Germinal center (tissue), 1 donor: ENCODE measurements at places on chromosomes 6 and 20.
A peak's percentile ranks its signal among the peaks of the same experiment; 100 is the strongest.

- no peak for DNase-seq
These were observed 51.8 kb downstream of the CDH26 start for GRCh38 chr20:60009826-60010616.

GRCh38 chr6:169837529-169838250 lies 86.3 kb downstream of the ERMARD start:
- no peak for DNase-seq

- DNase-seq = no peak
These were observed 128.6 kb downstream of the RNF144B start for GRCh38 chr6:18515767-18516166.

- no peak for DNase-seq
These were observed 46.3 kb downstream of the CDYL start for GRCh38 chr6:4822476-4822875.

DNA sequence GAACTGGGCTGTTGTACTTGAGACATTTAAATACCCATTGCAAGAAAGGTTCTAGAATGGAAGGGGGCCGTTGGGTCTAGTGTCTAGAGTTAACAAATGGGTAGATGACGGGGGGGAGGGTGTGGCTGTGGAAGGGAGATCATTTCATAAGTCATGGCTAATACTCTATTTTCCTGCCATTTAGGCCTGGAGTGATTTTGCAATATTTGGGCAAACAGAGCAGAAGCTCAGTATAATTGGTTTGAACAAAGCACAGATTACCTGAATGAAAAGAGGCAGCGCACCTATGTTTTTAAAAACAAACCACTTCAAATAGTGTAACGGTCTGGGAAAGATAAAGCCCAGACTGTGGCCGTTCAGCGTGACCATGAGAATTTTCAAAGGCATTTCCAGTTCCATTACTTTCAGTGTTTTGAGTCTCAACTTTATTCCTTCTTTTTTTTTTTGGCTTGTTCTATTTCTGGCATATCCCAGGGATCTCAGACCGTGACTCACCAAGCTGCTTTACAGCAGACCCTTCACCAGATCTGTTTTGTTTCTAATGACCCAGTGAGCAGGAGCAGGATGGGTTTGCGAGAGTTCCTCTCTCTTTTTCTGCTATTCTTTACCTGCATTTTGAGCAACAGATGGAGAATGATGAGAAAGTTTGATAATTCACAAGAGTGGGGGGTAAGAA lies 73.7 kb downstream of the LYRM2 start:
- DNase-seq = no peak

DNA sequence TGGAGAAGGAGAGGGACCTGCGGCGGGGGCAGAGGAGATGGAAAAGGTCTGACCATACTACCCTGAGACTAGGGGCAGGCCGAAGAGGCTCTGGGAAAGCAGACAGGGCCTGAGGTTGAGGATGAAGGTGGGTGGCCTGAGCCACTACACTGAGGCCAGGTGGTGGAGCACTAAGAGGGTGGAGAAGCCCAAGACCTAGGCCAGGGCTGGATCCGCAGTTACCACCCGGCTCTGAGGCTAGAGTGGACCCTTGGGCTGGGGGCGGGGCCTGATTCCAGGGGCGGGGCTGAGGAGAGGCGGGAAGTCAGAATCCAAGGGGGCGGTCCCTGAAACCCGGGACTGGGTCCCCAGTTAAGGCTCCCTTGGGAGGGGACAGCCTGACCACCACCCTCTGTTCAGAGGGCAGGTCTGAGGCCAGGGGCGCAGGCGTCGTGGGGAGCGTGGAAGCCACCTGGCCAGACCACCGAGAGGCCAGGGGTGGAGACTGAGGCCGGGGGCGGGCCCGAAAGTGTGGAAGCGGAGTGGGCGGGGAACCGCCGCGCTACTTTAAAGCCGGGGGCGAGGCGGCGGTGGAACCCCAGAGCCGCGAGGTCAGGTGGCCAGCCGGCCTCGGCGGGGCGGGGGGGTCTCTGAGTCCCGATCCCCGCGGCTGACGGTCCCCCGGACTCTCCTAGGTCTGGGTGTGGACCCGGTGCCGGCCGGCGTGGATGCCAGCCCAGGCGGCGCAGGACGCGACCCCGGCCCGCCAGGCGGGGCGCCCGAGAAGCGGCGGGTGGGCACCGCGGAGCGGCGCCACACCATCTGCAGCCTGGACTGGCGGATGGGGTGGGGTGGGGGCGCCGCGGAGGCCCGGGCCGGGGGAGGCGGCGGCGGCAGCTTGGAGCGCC lies 8.3 kb downstream of the CCM2L start:
- peak; percentile 56 for DNase-seq

DNA sequence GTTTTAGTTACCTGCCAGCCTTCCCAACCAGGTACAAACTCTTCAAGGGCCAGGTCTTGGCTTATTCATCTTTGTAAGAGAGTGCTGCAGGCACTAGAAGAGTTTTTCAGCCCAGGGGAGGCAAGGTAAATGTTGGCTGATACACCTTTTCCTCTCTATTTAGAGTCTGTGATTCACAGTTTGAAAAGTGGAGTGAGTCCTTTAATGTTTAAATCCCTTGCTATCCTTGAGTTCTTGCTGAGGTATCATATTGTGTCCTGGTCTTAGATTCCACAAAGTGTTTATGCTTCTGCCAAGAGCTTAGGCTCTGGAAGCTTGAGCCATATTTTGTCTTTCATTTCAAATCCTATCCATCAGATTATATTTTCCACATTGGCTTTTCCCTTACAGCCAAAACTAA lies 52.8 kb upstream of the CITED2 start:
- DNase-seq = no peak

DNA sequence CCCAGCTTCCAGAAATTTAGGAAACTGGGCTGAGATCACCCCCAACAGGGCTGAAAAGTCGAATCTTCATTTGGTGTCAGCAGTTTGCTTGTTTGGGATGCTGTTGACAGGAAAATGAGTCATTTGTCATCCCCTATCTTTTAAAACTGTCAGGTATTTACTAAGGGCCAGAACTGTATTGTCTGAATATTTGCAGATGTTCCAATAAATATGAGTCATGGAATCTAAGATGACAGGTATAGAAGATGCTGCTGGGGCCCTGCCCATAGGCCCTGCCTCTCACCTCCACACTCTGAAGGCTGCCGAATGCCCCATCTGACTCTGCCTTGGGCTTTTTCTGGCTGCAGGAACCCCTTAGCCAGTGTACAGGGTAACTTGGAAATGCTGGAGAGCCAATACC lies 3.9 kb downstream of the ETV7 start:
- DNase-seq = no peak

DNA sequence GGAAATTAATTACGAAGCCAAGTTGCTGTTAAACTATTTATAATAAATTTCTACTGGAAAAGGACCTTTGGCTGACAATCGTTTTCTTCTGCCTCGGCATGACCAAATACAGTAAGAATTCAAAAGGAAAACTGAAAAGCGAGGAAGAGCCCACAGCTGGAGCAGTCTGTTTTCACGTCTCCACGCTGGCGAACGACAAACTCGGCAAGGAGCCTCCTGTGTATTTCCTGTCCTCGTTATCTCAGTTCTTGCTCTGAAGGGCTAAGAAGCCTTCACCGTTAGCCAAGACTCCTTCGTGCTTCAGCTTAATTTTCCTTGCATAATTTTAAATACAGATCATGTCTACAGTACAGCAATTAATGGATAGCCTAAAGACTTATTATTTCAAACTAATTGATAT lies 214.3 kb upstream of the PLCB4 start:
- DNase-seq = no peak

DNA sequence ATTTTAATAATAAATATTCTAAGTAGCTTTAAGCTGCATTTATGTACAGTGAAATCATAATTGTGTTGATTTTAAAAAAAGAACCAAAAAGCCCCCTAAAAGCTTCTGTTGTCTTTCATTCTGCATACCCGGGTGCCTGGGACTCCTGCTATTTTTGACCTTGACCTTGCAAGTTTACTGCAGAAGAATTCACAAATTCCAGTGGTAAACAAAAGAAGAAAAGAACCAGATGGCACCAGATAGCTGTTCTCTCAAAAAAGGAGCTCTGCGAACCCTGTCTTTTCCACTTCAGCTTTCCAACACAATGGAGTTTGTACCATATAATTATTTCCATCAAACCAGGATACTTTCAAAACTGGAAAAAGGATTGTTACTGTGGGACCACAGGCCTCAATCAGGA lies 363.3 kb downstream of the SMOC2 start:
- no peak for DNase-seq

DNA sequence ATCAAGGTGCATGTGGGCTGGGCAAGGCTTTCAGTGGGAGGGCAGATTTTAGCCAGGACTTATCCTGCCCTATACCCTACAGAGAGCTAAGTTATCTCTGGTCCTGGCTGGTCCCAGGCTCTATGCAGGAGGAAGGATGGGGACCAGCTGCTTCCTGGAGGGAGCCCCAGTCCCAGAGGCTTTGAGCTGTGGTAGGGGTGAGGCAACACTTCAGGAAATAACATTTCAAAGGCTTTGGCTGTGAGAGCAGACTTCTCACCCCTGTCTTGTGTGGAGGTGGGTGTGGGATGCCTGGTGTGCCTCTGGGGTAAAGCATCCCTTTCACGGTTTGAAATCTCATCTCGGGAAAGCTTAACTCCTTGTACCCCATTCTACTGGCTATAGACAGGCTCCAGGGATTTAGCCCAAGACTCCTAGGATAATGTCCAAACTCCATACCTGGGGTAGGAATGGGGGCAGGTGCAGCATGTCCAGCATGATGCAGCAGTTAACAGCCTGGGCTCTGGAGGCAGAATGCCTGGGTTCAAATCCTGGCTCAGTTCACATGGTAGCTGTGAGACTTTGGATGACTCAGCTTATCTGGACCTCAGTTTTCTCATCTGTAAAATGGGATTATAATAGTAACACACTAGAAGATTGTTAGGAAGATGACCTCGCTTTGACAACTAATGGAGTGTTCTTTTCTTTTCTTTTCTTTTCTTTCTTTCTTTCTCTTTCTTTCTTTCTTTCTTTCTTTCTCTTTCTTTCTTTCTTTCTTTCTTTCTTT lies 27.5 kb upstream of the SIRPA start:
- DNase-seq = no peak
